ENCODE measurements at places on chromosomes 2 and 18.
A peak's percentile ranks its signal among the peaks of the same experiment; 100 is the strongest.

GRCh38 chr2:8488001-8488738 lies 193.7 kb upstream of the ID2 start:
- peak; percentile 60 for DNase-seq

GRCh38 chr18:63213936-63214671 lies 105.5 kb downstream of the BCL2 start:
- no peak for DNase-seq

DNA sequence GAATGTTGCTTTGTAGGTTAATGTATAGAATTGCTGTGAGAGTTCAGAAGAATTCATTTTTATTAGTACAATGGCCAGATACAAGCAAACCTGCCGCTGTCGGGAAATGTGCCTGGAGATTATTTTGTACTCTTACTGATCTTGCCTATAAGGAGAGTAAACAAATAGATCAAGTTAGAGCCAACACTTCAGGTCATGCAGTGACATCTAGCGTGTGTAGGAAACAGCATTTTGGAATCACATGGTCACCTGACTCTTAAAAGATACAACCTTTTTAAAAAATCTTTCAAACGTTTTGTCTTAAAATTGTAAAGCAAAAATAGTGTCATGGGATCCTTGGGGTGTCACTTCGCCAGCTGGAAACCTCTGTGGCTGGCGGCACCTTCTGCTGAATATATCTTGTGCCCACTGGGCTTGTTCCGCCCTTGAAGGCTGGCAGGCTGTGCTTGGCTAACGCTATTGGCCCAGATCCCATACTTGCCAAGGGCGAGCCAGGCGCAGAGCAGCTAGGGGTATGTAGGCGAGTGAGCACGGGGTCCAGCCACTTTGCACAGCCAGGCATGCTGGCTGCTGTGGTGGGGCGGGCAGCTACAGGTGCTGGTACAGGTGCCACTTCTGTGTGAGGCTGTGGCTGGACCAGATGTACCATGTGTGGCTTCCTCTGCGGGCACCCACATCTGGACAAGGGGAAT lies 19.5 kb upstream of the RPRM start:
- DNase-seq: no peak

- no peak for DNase-seq
These were observed 34.7 kb downstream of the LPIN2 start for GRCh38 chr18:2978208-2978607.

- DNase-seq: no peak
These were observed 91.8 kb upstream of the ST6GAL2 start for GRCh38 chr2:106977717-106978116.

- no peak for DNase-seq
These were observed 8.3 kb downstream of the NEU4 start for GRCh38 chr2:241817126-241817820.

DNA sequence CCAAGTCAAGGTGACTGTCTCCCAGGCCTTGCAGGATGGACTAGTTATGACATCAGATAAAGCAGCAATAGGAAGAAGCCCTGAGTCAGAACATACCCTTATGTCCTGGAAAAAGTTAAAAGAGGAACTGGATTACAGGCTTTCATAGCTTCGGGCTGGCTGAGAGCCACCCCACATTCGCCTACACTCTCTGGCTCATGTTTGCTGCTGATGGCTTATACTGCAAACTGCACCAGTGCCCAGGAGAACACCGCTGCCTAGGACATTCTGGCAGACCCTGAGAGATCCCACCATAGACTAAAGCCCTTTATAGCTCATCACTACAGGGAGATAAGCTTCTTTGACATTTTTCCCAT lies 20.3 kb downstream of the SLC8A1 start:
- no peak for DNase-seq

GRCh38 chr18:63284827-63285733 lies 34.5 kb downstream of the BCL2 start:
- DNase-seq: no peak

GRCh38 chr2:206832873-206833272 lies 67.5 kb downstream of the FASTKD2 start:
- no peak for DNase-seq

DNA sequence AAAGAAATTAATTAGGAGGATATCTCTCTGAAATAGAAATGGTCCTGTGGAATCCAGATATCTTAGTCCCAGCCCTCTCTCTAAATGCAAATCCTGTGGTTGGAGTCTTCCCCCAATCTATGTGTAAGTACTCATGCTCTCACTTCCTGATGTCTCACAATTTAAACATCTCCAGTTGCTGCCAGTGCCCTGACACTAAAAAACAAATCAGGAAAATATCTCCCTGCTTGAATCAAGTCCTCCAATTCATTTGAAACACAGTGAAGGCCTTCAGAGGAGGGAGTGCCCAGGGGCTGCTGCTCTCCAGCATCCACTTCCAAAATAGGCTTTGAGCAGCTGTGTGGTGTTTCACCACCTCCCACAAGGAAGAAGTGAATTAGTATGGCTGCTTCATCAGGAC lies 413.8 kb downstream of the RAD51AP2 start:
- DNase-seq: no peak

GRCh38 chr2:43238176-43238575 lies 11.8 kb upstream of the ZFP36L2 start:
- no peak for DNase-seq

- no peak for DNase-seq
These were observed 4.0 kb downstream of the CLIP4 start for GRCh38 chr2:29119211-29119610.

DNA sequence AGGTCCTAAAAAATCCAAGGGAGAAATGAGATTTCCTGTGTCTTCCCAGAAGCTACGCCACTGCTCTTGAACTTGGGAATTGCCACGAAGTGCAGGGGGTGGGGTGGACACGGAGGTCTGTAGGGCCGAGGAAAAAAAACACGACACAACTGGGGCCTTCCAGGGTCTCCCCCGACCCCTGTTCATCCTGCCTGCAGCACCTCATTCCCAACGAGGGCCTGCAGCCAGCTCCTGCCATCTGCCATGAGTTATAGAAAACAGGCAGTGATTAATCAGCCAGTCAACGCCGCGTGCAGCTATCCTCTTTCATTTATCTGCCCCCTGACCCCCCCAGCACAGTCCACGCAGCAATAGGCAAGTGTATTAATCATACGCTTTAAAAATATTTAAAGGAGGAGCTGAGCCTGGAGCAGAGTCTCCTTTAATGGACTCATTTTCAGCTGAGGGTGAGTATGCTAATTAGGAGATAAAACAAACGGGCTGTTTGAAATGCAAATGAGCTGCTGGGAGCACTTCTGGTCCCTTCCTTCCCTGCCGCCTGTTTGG lies 209.9 kb downstream of the TFCP2L1 start:
- DNase-seq: no peak

- DNase-seq: no peak
These were observed 92.9 kb downstream of the ACKR3 start for GRCh38 chr2:236662231-236663185.

GRCh38 chr2:147351784-147352183 lies 493.0 kb upstream of the ACVR2A start:
- no peak for DNase-seq

DNA sequence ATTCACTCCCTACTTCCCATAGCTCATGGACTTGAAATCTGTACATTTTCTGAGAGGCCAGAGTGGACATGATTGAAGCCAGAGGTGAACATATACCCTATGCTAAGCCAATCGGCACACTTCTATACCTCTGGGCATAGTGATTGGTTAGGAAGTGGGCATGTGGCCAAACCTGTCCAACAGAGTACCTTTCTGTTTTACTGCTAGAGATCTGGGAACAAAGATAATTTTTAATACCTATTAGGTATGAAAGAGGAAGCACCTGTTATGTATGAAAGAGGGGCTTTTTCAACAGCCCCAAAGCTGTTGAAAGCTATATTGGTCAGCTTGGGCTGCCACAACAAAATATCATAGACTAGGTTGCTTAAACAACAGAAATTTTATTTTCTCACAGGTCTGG lies 27.7 kb downstream of the METTL8 start:
- no peak for DNase-seq

DNA sequence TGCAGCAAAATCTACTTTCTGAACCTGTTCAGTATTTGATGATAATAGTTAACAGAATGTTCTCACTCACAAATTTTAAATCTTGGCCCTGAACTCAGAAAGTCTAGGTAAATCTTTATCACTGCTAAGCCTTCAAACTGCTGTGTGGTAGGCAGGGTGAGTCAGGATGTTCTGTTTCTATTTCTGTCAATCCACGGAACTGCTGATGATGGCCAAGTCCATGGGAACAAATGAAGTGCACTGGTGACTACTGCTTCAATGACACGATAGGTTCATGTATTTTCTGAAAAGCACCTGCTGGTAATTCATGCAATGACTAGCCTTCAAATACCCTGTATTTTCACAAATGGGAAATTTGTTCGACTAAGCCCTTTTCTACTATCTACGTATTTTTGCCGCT lies 14.2 kb downstream of the NIFK start:
- DNase-seq: no peak

DNA sequence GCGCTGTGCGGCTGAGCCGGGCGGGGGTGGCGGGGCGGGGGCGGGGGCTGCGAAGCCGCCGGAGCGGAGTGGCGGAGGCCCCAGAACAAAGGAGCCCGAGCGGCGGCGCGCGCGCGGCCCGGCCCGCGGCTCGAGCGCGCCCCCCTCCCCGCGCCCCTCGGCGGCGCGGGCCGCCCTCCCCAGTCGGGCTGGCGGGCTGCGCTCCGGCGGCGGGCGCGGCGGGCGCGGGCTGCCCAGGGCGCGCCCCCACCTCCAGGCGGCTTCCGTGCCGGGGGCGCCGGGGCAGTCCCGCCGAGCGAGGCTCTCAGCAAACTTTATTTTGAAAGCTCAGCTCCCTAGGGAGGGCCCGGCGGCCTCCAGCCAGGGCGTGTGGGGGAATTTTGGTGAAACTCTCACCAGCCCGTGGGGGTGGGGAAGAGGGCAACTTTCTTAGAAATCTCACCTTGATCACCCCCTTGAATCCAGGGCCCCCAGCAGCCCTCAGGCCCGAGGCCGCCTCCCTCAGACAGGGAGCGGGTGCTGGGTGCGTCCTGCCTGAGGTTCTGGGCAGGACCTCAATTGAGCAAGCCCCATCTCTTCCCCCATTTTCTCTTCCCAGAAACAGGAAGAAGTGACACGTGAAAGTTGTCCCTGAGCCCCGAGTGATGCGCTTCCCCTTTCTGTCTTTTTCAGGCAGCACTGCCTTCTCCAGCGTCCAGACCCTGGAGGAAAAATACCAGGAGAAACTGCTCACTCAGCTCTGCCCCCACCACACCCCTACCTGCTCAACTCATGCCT lies 786 bp downstream of the TET3 start:
- peak; percentile 37 for DNase-seq

DNA sequence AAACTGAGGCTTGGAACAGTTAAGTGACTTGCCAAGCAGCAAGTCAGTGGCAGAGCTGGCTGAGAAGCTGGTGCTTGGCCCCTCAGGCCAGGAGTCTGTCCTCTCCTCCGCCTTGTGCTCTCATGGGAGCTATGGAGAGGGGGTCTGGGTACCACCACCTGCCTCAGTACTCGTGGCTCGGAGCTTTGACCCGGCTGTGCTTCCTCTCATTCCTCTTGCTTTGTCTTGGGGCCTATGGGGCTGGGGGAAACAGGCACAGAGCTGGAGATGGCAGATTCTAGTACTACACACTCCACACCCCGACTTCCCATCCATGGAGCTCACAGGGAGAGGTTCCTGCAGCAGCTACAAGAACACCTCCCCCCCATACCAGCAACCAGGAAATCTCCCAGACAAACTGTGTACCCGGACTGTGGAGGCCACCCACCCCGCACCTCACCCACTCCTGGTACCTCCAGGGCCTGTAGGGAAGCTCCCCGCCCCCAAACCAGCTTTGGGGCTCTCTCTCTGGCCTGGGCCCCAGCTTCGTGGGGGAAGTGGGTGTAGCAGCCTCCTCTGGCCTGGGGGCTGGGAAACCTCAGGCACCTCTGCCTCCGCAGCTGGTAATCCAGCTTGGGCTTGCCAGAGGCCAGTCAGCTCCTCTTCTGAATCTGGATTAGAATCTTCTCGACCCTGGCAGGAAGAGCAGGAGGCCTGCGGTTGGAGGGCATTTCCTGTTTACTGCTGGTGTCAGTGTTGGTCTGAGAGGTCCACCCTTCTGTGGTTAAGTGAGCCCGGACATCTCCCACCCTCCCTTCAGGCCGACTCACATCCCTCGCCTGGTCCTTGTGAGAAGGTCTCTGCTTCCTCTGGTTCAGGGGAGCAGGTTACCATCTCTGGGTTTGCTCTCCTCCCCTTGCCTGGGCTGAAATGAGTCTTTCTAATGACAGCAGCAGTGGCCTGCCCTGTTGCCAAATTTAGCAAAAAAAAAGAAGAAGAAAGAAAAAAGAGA lies 22.3 kb upstream of the RHOB start:
- DNase-seq: no peak

DNA sequence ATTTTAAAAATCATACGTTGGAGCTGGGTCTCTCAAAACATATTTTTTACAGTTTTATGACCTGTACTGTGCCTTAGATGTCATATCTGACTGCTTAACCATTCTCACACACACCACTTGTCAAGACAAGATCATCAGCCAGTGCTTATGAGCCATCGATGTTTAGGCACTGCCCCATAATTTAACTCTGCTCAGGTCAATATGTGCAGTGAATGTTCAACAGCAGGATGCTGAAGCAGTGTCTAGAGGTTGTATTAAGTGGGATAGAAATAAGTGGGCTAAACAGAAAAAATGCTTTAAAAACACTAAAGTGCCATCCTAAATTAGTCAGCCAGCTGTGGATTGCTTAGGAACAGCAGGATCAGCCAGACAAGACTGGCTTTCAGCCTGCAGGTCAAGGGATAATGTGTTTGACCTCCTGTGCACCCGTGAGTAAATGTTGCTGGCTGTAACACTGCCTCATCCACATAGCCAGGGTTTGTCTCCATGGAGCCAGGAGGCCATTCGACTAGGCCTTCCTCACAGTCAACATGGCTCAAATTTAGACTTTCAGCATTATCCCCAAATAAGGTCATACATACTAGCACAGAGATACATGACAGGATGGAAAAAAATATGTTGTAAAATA lies 139.0 kb upstream of the NXPH2 start:
- no peak for DNase-seq

GRCh38 chr2:188365058-188365641 lies 73.5 kb downstream of the GULP1 start:
- no peak for DNase-seq

- no peak for DNase-seq
These were observed 192.1 kb upstream of the NCKAP5 start for GRCh38 chr2:133760376-133760775.

- no peak for DNase-seq
These were observed 29.3 kb upstream of the MEX3C start for GRCh38 chr18:51226587-51227350.

DNA sequence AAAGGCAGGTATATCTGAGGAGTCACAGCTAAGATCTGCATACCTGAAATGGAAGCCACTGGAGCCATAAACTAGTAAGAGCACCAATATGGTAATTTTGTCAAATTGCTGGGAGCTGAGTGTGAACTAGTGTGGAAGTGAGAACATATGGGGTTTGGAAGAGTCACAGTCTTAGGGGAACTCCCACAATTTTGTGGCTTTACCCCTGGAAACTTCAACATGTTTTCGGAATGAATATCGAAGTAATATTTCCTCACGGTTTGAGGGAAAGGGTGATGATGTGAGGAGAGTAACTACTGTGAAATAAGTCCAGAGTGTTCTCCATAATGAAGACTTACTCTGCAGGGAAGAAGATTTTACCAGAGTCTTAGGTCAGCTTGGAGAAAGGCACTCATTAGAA lies 565.9 kb downstream of the RIT2 start:
- DNase-seq: no peak

GRCh38 chr2:109517118-109517889 lies 96.5 kb downstream of the SEPTIN10 start:
- no peak for DNase-seq

Data from activated effector memory CD4-positive, alpha-beta T cell treated with Interleukin-2 at 50 U/mL for 16 hours (primary cell).